ENCODE measurements at places on chromosomes 12 and 14. TPM values are rescaled to one million over a fixed set of nuclear protein-coding genes. Genes with fewer than 3 reads are reported as not detected.

The NRXN3 gene
- not detected for total RNA-seq

The DDN gene
- 0.48 TPM for total RNA-seq

The CPM gene
- 18.7 TPM for total RNA-seq

The SERPINA10 gene
- not detected for total RNA-seq

DNA sequence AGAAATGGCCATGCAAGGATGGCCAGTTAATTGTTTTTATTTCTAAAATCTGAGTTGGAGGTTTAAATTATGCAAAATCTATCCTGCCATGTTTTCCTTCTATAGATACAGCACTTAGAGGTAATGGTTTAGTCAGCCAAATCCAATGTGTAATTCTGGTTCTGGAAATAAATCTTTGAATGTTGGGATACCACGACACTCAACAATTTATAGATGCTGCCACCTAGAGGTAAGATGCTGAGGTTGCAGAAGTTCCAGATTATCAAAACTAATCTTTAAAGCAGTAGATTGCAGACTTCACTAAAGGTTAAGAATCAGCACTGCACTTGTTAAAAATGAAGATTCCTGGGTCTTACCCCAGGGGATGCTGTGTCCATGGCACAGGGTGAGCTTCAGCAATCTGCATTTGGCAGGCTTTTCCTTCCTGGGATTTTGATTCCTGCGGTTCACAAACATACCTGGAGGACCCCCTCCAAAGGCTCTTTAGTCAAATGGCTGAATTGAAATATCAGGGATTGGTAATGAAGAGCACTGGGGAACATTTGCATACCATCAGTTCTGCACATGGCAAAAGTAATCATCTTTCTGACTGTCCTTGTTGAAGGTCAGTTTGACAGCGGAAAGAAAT is 53.4 kb upstream of the ANO4 start:
- DNase-seq, result no peak

DNA sequence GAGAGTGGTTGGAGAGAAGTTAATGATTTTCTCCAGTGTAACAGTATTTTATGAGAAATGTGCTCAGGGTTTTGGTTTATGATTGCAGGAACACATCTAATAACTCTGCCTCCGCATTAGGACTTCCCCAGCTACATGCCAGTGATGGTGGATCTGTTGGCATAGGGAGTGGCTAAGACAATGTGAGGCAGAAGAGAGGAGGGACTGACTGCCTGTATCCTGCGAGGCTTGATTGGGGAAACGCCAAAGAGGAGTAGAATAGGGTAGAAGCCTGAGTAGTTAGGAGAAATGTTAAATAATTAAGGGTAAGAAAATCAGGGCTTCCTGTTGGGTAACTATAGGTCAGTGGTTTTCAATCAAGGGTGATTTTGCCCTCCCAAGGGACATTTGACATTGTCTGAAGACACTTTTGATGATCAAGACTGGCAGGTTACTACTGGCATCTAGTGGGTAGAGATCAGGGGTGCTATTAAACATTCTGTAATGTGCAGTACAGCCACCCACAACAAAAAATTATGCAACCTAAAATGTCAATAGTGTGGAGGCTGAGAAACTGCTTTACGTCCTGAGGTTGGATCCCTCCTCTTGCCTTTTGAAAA is 12.8 kb downstream of the TDG start:
- no peak for DNase-seq

- no peak for DNase-seq
Measured at GRCh38 chr12:118302053-118302452, 70.7 kb downstream of the TAOK3 start.

DNA sequence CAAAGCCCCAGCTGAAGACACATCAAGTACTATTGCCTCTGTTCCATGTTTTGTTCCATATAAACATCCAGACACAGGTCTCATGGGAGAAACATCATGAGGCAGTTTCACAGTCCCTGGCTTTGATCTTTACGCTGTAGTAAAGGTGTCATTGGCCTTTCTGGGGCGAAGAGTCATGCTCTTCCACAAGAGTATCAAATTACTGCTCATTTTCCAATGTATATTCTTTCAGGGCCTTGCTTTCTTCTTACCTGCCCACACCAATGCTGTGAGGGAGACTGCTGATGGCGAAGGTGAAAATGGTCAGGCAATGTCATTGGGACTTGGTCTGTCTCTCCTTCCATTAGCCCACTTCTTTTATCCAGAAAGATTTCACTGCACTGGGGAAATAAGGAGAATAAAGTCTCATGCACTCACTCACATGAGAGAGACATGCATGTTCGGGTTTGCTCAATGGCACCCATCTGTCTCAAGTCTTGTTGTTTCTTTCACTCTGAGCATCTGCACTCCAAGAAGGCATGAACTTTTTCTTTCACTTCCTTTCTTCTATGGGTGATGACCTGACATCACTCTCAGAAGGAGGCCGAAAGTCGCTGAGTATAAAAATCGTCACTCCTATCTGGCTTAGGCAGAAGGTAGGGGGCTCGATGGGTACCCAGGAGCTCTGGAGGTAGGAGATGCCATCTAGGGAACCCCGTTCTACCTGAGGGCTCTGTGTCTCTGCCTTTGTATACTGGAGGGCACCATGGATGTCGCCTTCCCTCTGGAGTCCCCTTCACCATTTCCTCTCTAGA is 1.3 kb upstream of the JDP2 start:
- peak; percentile 37 for DNase-seq

DNA sequence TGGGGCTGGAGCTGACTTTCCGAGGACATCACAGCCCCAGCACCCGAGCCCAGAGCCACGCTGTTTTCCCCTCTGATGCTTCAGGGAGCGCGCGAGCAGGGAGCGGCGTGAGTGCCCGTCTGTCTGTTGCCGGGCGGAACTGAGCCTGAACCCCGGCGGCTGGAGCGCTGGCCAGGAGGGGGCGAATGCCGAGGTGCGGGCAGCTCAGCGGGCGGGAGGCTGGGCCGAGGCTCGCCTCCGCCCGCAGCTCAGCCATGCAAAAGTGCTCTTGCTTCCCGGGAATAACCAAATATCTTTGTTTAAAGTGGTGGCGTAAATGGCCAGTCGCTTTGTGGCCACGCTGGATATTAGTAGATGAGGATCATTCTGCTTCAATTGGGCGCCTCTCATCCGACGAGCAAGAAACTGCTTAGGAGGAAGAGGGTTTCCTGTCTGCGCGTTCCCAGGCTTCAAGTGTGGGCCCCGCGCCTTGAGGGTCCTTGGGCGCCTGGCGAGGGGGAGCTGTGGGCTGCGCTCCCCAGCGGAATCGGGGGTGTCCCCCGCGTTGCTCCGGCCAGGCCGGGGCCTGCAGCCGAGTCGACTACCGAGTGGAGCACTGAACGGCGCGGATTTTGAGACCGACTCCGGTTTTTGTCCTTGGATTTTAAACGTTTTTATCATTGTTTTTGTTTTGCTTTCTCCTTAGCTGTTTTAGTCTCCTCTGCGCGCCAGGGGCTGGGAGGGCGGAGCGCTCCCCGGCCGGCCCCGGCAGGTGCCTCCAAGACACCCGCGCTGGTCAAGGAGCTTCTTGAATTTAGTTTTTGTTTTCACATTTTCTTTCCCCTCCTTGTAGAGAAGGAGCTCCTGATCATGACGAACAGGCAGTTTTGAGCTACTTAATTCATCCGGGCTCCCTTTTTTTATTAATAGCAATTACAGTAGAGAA is 831 bp upstream of the NKX2-1 start:
- DNase-seq, result peak; percentile 46

DNA sequence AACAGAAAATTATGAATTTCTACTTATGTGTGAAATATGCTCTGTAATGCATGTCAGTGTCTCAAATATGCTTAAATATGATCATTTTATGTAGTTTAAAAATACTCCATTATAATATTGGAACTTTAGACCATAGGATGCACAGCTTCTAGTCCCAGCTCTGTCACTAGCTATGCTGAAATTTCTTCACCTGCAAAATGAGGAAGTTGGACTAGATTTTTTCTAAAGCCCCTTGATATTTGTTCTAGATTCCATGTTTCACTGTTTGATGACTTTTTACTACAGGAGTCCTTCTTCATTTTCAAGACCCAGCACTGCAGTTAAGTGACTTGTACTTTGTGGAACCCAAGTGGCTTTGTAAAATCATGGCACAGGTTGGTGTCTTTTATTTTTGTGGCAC is 90.1 kb downstream of the LRRK2 start:
- no peak for DNase-seq

- no peak for DNase-seq
Measured at GRCh38 chr12:105672121-105672975, 341.9 kb downstream of the C12orf75 start.

GRCh38 chr12:70581208-70581607 is 56.0 kb downstream of the PTPRB start:
- DNase-seq, result no peak

DNA sequence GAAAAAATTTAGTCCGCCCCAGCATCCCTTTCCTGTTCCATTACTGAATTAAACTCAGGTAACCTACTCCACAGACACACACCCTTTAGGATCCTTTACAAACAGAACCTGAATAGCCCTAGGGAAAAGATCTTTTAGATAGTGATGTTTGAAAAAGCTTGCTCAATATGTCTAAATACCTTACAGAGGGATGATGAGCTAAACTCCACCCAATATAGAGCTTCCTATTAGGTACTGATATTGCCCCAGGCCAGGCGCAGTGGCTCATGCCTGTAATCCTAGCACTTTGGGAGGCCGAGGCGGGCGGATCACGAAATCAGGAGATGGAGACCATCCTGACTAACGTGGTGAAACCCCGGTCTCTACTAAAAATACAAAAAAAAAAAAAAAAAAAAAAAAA is 50.1 kb downstream of the FERMT2 start:
- no peak for DNase-seq

Data from activated CD4-positive, alpha-beta T cell treated with anti-CD3 and anti-CD28 coated beads for 36 hours (primary cell).